NCI-H1417 treated with DMSO at 0.1 percent for 48 hours (cell line): ENCODE measurements at places on chromosomes 1 and 21.

DNA sequence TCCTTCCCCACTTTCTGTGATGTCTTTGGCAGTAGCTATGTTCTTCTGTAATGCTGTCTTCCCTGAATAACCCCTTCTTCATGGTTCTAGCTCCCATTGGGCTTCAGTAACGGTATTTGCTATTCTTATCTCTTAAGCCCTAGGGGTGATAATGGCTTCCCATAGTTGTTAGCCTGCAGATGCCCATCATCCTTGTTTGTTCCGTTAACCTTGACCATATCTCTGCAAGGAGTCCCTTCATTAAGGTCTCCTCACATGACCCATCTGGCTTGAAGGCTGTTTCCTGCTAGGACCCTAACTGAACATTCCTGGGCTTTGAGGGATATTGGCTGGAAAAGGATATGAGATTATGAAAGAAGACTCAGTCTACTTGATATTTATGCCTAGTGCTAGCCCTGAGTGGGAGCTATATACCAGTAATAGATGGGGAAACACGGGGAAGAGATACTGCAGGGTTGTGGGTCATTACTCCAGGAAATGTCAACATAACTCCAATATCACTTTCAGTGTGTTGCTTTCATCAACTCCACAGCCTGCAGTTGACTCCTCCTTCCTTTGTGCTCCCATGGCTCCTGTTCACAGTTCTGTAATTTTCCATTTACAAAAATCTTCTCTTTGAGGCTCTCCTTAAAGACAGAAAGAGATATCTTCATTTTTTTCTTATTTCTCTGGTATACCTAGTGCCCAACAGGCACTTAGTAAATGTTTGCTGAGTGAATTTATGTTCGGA, 2.5 kb downstream of the MR1 start:
- no peak for DNase-seq

DNA sequence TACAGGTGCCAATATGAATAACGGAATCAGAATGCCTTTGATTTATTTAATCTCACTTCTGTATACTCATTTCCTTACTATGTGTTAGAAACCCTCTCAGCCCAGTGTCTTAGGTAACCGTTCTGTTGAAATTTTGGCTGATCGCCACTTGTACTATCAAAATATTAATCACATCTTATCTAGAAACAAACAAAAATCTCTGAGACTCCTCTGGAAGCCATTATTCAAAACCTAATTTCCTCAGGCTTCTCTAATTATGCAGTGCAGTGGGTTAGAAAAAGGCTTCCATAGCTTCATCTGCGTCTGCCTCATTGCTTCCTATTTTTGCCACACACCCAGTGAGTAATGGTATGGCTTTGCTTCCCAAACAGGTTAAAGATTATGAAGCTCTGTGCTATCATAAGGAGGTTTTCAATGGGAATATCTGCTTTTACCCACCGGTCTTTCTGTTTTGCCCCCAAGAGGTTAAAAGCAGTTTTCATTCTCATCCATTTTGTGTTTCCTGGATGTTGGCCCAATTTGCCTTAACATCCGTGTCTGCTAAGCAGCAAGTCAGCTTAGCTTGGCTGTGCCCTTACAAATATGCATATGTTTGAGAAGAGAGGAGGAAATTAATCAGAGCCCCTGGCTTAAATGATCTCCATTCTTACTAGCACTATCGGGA, 129.6 kb downstream of the RYR2 start:
- DNase-seq: no peak

DNA sequence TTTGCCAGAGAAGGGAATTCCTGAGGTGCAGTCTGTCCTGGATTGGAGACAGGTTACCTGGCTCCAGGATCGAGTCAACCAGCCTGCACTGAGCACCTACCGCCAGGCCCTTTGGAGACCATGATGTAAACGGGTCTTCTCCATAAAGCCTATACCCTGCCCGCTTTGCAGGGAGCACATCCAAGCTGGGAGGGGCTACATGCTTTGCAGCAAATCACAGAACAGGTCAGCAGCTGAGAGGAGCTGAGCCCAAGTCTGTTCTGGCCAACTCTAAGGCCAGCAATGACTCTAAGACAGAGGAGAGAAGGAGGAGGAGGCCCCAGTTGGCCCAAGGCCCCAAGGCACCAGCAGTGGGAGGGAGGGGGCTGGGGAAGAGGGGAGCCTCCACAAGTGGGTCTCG, 15.5 kb upstream of the RSPO1 start:
- DNase-seq: no peak

DNA sequence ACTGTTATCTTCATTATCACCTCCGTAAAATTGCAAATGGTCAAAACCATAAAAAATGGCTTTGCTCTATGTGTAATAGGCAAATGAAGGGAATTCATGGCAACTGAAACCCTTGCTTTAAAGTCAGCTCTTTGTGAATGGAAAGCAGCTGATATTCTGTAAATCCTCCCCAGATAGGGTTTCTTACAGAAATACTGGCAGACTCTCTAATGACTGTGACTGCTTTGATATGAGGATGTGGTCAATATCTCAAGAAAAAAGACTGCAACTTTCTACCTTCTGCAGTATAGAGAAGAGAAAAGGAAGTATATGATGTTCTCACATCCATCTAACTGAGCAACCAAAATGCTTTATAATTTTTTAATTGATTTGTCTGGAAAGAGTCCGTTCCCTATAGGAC, 193.1 kb downstream of the ST6GALNAC3 start:
- DNase-seq: no peak

- DNase-seq: no peak
Observed at GRCh38 chr1:11651017-11651416, 3.2 kb downstream of the FBXO2 start.

DNA sequence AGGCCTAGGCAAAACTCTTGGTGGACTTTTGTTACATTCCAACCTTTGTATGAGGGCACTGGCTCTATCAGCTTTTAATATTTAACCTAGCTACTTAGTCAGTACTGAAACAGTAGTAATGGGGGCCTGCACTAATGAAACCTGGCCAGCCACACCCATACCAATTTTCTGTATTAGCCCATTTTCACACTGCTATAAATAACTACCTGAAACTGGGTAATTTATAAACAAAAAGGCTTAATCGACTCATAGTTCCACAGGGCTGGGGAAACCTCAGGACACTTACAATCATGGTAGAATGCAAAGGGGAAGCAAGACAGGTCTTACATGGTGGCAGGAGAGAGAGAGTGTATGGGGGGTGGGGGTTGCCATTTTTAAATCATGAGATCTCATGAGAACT, 245.7 kb upstream of the RGS18 start:
- no peak for DNase-seq

GRCh38 chr1:222794656-222795474, 20.0 kb upstream of the DISP1 start:
- DNase-seq: no peak

- DNase-seq: no peak
Observed at GRCh38 chr1:181013144-181013543, 9.5 kb downstream of the STX6 start.

DNA sequence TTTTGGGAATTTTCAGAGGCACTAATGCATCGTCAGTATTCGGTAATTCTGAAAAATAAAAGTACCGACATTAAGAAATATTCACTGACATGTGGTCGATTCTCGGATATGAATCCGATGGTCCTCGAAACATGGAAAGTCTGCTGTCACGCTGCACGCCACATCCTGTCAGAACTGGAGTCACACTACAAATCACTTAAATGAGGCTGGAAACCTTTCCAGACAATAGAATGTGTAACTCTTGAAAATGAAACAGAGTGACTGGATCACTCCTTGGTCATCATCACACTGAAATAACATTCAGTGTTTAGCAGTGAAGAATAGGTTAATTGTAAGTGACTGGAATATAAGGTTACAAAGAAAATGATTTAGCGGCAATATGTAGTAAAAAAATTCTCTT, 620.1 kb upstream of the ADAMTS5 start:
- DNase-seq: no peak

GRCh38 chr1:179872558-179872957, 5.0 kb downstream of the TOR1AIP2 start:
- no peak for DNase-seq

DNA sequence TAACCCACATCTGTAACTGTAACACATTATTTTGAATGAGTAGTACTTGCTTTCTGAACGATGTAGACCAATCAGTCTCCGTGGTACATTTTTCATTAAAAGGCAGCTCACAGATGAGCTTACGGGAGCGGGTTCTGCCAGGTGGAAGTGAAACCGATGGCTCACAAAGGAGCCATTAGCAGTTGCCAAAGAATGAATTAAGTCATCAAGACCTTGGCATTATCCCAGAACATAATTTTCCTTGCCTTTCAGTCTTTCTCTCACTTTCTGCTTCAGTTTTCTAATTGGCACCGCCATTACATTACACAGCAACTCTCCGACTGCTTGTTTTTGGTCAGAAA, 33.5 kb upstream of the UTS2 start:
- no peak for DNase-seq

DNA sequence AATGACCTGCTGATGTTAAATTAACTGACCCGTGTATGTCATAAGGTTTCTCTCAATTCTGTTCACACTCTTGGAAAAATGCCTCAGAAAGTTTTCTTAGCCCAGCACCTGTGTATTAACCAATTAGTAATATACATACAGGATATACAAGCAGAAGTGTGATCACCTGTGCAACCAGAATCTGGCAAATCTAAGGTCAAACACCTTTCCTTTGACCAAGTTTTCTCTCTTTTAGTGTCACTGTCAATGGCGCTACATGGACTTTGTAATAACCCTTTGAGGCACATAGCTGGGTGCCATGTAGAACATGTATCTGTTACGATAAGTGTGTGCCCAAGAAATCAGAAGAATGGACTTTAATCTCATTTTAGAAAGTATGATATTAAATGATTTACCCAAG, 1.1 kb downstream of the NCSTN start:
- no peak for DNase-seq

- DNase-seq: no peak
Observed at GRCh38 chr1:116666187-116667077, 1.1 kb downstream of the IGSF3 start.

GRCh38 chr1:231883382-231883781, 256.8 kb downstream of the DISC1 start:
- DNase-seq: no peak

- DNase-seq: no peak
Observed at GRCh38 chr1:12745992-12746323, at the start of gene CFAP107. CFAP107 (plus strand) TSS chr1:12746200; CDS start chr1:12746431, 231 bp downstream.

DNA sequence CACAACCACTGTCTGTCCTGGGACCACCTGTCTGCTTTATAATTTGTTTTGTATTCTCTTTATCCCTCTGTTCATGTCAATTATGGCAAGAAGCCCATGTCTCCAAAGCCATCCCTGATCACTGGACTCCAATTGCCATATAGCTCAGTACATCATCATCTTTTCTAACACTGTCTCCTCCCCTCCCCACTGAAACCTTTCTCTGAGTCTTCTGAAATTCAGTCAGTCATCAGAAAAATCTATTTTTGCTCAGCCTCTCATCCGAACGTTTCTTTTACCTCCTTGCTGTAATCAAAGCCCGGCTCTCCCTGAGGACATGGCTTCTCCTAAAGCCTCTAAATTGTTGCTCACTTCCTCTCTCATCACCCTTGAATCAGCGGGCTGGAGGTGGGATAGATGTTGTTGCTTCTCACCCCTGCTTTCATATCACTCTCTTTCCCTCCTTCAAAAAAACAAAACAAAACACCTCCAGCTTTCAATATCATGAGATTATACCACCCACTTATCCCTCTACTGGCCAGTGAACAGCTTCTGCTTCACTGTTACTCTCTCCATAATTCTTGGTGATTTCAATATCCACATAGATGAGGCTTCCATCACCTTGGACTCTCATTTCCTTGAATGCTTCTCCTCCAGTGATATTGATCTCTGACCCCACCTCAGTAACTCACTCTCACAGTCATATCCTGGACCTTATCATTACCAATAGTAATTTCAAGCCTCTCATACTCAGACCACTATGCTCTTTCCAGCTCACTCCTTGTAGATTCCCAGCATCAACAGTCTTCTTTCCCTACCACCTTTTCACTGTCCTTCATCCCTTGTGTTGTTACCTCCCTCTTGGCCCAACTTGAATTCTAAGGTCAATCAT, 27.8 kb downstream of the RAB3B start:
- DNase-seq: no peak

- no peak for DNase-seq
Observed at GRCh38 chr1:76587212-76587611, 280.1 kb upstream of the ST6GALNAC5 start.

DNA sequence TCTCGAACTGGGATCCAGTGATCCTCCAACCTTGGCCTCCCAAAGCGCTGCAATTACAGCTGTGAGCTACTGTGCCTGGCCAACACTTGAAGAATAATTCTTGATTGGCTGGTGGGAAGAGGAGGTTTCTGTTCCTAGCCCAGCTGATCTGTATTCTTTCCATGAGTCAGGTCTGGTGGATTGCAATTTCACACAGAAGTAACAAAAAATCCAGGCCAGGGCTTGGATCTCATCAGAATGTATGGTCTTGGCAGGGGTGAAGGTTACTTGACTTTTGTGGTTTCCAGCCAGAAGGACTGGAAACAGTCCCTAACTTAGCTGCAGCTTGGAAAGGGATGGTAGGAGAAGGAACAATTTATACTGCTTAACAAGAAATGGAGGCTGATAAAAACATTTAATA, 5.1 kb upstream of the HP1BP3 start:
- no peak for DNase-seq

DNA sequence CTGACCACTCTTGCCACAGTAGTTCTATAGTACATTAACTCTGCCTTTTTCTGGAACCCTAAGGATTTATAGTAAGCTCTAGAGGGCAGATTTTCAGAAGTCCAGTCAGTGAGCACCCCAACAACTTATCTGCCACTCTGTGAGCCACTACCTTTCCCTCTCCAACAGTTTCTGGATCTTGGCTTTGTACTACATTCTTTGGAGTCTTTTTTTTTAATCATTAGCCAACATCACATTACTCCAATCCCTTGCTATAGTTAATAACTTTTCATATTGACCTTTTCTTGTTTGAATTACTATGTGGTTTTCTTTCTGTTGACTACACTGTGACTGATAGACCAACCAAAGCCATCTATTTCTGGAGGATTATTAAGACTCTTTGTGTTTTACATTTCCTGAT, 1596.7 kb upstream of the PRMT6 start:
- no peak for DNase-seq

DNA sequence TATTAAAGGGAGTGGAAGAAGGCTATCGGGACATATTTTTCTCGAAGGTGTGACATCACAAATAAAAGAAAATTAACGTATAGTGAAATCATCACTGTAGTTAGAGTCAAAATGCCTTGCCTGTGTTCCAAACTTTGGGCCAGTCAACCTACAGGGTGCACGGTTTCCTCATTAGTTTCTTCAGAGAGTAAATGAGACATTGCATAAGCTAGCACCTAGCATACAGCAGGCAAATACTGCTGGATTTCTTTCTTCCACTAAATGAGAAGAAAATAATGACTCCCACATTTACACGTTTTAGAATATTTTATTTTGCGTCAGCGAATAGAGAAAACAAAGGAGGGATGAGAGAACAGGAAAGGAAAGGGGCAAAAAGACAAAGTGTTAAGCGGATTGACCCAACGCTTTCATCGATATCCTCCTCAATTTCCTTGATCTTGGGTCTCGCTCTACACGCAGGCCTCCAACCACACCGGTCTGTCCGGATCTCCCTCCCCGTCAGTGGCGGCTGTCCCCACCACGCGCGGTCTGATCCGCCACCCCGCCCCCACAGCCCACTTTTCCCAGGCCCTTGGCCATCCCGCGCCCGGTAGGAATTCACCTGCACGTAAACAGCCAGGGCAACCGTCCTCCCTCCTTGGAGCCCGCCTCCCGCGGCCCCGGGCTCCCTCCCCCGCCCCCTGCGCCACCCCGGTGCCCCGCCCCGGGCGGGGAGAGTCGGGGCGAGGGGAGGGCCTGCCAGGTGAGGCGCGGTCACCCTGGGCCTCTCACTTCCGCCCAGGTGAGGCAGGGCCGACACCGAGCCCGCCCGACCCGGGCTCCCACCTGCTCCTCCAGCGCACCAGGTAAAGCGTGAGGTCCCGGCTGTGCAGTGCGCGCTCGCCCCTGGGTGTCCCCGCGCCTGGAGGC, at the start of gene PATJ:
PATJ (plus strand) TSS at position 770 of the 909 bp plus-strand sequence. CDS start 20,413 bp downstream, outside the sequence.
- DNase-seq: no peak
